Body of pancreas (tissue), 4 donors: ENCODE measurements at places on chromosomes 1 and 21. TPM values are rescaled to one million over a fixed set of nuclear protein-coding genes. Genes with fewer than 3 reads are reported as not detected.
A peak's percentile ranks its signal among the peaks of the same experiment; 100 is the strongest.

TNFRSF4 gene
- total RNA-seq: 0.99 TPM

TBX15 gene
- not detected for total RNA-seq

RGL1 gene
- total RNA-seq: 16.2 TPM

REN gene
- total RNA-seq: not detected

FCRL6 gene
- 6.3 TPM for total RNA-seq

WNT4 gene
- total RNA-seq: 0.52 TPM

EXTL1 gene
- not detected for total RNA-seq

KRTAP12-2 gene
- total RNA-seq: not detected

ST6GALNAC3 gene
- 1.3 TPM for total RNA-seq

DNA sequence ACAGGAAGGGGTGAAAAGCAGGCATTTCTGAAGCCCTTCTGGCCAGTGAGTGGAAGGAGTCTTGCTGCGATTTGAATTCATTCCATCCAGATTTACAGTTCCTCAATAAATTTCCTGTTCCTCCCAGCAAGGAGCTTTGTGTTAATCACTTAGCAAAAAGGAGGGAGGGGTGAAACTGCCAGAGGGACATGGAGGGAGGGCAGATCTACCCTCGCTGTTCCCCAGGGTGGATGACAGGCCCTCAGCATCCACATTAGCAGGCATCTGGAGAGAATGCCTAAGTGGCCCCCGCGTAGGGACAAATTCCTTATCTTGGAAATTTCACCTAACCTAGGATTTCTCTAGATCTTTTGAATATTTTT is 1.2 kb downstream of the ETV3 start:
- no peak for DNase-seq

DNA sequence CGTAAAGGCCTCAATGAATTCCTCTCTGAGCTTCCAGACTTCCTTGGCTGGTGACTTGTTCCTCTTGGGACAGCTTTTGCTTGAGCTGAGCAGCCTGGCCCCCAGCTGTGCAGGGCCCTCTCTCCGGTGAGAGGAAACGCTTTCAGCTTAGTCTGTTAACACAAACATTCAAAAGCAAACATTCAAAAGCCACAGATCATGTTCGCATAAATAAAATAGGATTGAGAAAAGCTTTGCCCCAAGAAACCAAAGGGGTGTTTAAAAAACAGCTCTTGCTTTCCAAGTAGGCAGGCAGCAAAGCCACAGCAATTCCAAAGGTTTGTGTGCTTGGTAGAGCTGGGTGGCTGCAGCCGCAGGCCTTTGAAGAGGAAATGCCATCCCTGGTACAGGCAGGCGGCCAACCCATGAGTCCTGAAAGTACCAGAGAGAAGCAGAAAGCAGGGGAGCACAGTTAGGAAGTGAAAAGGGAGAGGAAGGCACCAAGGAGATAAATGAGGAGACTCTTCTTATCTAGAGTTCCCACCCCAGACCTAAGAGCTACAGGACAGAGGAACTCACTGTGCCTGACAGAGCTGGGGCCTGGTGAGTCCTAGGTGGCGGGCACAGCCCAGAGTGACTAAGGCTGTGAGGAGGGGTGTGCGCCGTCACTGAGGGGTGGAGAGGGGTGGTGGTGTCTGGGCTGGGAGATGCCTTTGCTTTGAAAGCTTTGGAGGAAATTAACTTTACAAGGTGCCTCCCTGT is 48.4 kb downstream of the CCN1 start:
- DNase-seq: peak; percentile 74

DNA sequence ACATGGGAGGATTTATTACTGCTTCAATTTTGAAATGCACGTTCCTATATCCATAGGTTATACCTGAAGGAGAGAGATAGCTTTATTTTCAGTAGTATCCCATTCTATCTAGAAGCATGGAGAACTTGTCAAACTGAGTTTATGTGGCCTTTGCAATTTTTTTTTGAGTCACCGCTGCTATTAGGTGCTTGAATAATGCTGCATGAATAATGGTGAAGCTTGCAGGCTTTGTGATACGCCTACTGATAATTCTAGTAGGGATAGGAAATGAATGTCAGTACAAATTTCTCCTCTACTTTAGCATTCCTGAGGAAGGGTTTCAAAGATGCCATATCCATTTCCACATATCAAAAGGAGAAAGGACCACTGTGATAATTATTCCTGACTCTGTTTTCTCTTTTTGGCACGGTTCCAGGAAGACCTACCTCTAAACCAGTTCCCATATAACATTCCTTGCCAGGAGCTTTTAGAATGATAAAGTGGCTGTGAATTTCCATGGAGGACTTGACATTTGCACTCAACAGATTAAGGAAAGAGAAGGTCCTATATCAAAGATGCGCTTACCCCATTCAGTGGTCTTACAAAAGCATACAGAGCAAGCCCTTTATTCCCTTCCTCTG is 83.5 kb downstream of the SPATA46 start:
- DNase-seq: no peak

GRCh38 chr1:229034342-229034741 is 236.6 kb upstream of the RAB4A start:
- no peak for DNase-seq

GRCh38 chr1:19646377-19647319 is 2.5 kb downstream of the NBL1 start:
- no peak for DNase-seq

GRCh38 chr1:152048416-152049009 is 11.7 kb upstream of the S100A11 start:
- DNase-seq: peak; percentile 92

- DNase-seq: no peak
These were observed at the start of gene KRTAP12-3 for GRCh38 chr21:44657635-44658540. KRTAP12-3 (plus strand) TSS chr21:44657932; CDS start chr21:44657980, 48 bp downstream.

DNA sequence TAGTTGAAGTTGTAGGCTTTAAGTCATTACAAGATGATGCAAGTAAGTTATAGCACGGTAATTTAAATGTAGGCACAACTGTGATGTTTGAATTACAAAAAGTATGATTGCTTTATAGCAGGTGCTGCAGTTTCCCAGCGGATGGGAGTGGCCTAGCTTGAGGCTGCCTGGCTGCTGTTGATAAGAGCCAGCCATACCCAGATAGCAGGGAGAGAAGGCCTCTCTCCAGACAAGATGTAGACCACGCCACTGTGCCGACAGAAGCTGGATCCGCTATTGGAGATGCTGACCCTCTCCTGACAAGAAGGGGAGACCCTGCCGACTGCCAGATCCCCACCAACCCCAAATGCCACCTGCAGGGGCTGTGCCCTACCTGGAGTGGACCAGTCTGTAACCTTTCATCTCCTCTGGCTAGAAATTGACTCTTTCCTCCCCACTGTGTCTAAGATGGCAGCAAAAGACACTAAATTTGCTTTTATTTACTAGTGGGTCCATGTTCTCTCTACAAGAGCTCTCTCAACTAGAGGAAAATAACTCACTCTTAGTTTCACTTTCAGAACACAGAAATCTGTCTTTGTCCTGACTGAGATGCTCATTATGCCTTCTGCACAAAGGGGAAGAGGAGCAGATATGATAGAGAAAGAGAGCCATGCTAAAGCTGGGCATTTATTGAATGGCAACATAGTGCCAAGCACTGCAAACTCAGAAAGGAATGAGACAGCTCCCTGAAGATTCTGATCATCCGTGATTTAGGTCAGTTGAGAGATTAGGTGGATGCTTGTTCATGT is 127.9 kb downstream of the URB2 start:
- peak; percentile 77 for DNase-seq

DNA sequence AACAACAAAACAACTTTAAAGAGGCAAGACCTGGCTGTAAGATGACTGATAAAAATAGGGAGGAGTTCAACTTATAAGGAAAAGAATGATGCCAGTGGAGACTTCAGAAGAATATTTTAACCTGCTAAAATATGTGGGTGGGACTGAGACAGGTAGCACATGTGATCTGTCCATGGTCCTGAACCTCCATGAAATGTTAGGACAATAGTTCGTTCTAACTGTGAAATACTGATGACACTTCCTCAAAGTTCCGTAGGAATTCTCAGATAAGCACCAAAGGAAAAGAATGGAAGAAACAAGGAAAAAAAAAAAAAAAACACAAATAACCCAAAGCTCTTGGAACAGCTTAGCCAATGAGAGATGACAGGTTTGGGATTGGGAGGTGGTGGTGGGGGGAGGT is 44.7 kb downstream of the CDC42BPA start:
- DNase-seq: peak; percentile 29

DNA sequence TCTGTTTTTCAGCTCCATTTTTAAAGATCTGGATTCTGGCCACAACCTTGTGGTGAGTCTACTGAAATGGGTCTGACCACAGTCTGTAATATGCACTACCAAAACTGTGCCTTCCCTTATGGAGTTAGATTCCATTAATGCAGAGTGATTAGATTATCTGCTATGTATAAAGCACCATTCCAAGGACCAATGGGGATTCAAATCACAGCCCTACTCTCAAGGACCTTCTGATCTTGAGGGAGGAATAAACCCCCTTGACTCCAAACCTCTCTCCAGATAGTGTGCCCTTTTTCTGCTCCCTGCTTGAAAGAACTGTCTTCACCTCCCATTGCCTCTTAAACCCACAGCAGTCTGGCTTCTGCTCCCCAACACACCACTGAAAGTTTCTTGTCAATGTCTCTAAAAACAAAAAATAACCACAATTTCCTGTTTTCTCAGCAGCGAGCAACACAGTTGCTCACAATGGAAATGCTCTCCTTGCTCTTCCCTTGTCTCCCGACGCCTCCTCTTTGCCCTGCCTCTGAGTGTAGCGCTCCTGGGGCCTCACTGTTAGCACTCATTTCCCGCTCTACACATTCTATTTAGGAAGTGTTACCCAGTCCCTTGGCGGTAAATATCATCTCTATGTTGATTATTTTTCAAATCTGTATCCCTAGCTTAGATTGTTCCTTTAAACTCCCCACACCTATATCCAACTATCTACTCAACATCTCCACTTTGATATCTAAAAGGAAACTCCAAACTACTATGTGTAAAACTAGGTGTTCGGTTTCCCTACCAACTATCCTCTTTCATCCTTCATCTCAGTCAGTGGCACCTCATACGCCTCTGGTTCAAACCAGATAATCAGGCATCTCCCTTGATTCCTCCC is 13.6 kb downstream of the PCNX2 start:
- DNase-seq: no peak

DNA sequence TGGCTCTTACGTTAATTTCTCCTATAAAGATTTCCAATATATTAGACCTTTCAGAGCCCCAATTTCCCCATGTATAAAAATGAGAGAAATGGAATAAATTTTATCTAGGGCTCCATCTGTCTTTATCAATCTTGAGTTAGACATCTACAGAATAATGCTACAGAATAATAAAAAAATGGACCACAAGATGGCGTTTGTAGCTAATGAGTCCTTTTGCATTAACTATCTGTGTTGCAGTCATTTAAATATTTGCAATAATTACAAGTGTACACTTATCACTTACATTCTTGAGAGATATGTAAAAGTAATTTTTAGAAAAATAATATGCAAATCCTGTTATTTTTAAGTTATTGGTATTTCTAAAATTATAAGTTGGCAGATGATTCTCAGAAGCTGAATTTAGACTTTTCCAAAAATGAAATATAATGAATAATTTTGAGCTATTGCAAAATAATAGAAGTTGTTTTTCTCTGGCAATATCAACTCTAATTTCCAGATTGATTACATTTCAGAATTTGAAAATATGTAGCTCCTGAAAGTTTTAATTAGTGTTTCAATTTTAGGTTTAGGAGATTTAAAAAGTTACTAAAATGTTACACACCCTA is 87.7 kb downstream of the SNX7 start:
- no peak for DNase-seq

DNA sequence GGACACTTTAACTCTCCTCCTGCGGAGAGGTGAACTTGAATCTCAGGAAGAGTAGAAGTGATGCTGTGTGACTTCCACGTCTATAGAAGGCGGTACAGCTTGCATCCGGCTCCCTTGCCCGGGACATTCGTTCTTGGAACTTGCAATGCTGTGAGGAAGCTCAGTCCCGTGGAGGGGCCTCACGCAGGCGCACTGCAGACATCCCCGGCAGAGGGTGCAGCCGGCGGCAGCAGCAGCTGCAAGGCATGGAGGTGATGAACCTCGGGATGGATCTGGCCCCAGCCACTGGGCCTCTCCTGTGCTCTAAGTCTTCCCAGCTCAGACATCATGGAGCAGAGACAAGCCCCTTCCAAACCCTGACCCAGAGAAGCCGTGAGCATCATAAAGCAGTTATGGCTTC is 61.8 kb upstream of the SOD1 start:
- DNase-seq: no peak

DNA sequence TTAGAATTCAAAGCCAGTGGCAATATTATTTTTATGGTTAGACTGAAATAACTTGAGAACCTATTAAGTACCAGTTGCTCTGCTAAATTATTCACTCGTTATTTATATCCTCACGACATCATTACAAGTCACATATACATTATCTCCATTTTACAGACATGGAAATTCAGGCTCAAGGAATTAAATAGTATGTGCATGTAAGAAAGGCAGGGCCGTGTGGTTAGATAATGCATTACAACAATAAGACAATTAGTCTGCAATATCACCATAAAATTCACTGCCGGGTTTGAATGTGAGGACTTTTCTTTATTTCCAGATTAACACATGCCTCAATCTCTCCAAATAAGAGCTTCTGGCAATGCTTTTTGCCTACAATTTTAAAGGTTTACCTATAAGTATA is 523.4 kb downstream of the PTBP2 start:
- no peak for DNase-seq

DNA sequence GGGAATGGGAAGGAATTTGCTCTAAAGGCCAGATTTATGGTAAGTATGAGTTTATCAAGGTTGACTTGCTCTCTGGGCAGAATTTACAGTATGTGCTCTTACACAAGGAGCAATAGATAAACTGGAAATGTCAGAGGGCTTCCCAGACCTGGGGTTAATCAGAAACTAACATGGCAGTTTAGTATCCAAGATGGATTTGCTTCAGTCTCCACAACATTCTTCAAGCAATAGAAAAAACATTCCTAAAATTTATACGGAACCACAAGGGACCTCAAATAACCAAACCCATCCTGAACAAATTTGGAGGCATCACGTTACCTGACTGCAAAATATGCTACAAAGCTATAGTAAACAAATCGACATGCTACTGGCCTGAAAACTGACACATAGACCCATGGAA is 606.7 kb upstream of the CHRM3 start:
- DNase-seq: no peak

DNA sequence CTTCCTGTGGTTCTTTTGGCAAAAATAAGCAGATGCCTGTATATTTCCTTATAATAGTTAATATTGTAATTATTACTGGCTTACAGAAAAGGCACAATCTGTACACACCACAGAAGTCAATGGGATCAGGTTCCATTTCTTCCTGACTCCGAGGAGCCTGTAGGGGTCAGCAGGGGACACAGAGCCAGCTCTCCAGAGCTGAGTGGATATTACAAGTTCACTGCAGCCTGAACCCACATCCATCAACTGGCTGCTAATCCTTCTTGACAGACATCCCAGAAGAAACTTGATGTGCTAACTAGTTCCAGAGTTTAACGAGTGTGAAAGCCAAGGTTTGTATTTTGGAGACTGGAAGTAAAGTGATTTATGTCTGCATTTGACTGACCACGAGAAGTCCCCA is 203.8 kb downstream of the LMX1A start:
- DNase-seq: no peak

GRCh38 chr1:222629921-222630535 is 12.1 kb downstream of the MIA3 start:
- DNase-seq: no peak

GRCh38 chr21:39175154-39175553 is 8.1 kb downstream of the PSMG1 start:
- no peak for DNase-seq
